ENCODE measurements at places on chromosomes 1 and 21.

DNA sequence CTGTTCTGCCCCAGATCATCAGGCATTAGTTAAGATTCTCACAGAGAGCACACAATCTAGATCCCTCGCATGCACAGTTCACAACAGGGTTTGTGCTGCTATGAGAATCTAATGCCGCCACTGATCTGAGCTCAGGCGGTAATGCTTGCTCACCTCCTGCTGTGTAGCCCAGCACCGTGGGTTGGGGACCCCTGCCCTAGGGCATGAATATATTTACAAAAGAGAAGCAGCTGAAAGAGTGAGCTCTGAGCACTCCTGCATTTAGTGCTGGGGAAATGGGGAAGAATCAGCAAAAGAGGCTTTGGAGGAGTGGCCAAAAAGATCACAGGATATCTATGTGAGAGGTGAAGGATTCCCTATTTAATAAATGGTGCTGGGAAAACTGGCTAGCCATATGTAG is 5.6 kb downstream of the CFAP57 start:
- no peak for DNase-seq

DNA sequence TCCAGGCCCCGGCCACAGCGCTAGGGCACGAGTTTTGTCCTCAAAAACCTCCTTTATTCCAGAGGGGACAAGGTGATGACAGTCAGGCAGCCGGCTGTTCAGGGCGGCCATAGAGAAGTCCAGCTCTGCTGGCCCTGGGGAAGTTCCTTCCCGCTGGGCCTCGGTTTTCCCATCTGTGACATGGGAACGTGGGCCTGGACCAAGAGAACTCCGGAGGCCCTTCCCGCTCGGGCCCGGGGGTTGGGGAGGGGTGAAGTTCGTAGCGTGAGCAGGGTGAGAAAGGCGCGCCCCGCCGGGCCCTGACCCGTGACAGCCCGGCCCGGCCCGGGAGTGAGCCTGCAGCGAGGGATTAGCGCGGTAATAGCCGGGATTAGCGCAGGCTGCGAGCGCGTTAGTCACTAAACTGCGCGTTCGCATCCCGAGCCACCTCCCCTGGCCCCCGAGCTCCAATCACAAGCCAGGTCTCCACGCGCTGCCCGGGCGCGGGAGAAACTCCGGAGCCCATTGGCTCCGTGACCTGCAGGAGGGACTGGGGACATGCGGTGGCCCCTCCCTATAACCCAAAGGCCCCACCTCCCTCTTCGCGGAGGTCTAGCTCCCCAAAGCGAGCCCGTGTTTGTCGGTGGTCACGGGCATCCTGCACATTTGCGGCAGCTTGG is 29.8 kb upstream of the PADI2 start:
- no peak for DNase-seq

- DNase-seq: no peak
These were observed 30.0 kb upstream of the PM20D1 start for GRCh38 chr1:205879974-205880373.

GRCh38 chr1:205270764-205271163 is 43.0 kb downstream of the TMCC2 start:
- DNase-seq: no peak

DNA sequence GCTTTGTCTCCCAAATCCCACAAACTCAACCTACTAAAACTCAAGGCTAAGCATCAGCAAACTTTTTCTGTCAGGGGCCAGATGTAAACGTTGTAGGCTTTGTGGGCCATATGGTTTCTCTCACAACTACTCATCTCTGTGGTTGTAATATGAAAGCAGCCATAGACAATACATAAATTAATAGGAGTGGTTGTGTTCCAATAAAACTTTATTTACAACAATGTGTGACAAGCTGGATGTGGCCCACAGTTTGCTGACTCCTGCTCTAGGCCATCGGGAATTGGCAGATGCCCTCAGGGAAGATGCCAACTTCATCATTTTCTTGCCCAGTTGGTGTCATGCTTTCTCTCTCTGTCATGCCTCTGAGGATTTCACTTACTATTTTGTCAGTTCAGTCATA is 17.5 kb upstream of the ERRFI1 start:
- no peak for DNase-seq

DNA sequence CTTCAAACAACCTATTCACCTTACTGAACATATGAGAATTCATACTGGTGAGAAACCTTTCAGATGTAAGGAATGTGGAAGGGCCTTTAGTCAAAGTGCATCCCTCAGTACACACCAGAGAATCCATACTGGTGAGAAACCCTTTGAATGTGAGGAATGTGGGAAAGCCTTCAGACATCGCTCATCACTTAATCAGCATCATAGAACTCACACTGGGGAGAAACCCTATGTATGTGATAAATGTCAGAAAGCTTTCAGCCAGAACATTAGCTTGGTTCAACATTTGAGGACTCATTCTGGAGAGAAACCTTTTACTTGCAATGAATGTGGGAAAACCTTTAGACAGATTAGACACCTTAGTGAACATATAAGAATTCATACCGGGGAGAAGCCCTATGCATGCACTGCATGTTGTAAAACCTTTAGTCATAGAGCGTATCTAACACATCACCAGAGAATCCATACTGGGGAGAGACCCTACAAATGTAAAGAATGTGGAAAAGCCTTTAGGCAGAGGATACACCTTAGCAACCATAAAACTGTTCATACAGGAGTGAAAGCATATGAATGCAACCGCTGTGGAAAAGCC is 13.2 kb upstream of the EXO5 start:
- no peak for DNase-seq

All from astrocyte of the cerebellum (primary cell).